ENCODE measurements at places on chromosomes 13 and 19.

DNA sequence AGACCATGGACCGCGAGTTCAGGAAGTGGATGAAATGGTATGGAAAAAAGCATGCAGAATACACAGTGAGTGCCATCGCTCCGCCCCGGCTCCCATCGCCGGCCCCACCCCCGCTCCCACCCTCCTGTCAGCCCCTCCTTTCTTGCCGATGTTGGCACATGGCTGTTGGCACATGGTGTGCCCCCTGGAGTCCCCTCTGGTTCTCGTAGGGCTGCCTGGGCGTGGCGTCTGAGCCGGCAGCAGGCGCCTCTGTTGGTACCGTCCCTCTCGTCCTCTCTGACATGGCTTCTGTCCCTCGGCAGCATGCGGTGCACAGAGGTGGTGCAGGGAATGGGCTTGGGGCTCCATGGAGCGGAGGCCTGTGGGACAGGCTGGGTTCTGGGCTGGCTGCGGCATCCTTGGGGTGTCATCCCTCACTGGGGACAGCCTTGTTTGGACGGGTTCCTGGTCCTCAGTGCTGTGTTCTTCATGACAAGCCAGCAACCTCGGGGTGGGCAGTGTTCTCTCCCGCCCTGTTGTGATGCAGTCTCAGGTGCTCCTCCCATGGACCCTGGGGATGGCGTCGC is 30.9 kb downstream of the DOT1L start:
- no peak for DNase-seq

DNA sequence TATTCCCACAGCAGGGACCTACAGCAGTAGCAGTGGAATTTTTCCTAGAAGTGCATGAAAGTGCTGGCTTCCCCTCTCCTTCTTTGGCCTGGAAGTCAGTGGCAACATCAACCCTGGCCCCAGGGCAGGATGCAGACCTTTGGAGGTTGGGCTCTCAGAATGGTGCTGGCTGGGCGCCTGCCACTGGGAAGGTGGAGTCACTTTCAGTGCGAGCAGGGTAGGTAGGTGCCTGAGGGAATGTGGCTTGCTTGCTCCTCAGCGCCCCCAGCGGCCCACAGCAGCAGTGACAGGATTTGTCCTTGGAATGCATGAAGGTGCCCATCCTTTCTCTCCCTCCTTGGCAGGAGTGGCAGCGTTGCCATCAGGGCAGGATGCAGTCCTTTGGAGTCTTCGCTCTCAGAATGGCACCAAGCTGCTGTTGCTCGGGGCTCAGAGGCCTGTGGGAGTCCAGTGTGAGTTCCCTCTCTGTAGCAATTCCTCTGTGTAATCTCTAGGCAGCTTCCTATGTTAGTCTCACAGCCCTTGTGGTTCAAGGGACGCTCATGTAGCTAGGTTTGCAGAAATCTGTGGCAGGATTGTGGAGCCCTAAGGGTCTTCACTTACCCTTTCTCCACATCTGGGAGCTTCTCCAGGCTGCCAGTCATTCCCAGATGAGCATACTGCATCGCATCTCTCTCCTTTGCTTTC is 354.4 kb upstream of the DACH1 start:
- peak; percentile 9 for DNase-seq

- DNase-seq = no peak
Observed at GRCh38 chr13:63297163-63297562, 1881.5 kb upstream of the PCDH20 start.

GRCh38 chr13:61277088-61277487 is 138.6 kb downstream of the PCDH20 start:
- DNase-seq = no peak

- peak; percentile 19 for DNase-seq
Observed at GRCh38 chr13:27425158-27425917, 919 bp downstream of the GTF3A start.

DNA sequence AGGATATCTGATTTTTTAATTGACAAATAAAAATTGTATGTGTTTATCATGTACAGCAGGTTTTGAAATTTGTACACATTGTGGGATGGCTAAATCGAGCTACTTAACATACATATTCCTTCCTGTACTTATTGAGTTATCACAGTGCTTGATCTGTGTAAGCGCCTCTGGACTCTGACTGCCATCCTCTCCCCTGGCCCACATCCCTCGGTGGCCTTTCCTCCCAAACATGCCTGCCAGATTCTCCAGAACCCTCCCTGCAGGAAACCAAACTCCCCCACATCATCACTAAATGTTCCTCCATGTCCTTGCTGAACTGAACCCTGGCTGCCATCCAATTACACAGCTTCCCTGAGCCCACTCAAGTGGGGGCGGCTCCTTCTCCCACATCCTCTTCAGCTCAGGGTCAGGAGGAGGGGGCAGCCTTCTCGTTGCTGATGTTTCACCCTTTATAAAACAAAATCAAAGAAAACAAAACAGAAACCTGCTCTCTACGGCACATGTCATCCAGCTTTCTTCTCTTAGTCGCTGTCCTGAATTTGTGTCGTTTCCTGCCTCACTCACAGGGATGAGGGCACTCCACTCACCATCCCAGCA is 97.1 kb upstream of the SPATA13 start:
- no peak for DNase-seq

All from cardiac fibroblast (primary cell).